ENCODE measurements at places on chromosomes 6 and 20.

- DNase-seq: no peak
Observed at GRCh38 chr6:166752097-166752496, 125.0 kb upstream of the RPS6KA2 start.

- no peak for DNase-seq
Observed at GRCh38 chr6:43297644-43298564, at the start of gene SLC22A7. SLC22A7 (plus strand) TSS chr6:43298260; CDS start chr6:43298359, 99 bp downstream.

DNA sequence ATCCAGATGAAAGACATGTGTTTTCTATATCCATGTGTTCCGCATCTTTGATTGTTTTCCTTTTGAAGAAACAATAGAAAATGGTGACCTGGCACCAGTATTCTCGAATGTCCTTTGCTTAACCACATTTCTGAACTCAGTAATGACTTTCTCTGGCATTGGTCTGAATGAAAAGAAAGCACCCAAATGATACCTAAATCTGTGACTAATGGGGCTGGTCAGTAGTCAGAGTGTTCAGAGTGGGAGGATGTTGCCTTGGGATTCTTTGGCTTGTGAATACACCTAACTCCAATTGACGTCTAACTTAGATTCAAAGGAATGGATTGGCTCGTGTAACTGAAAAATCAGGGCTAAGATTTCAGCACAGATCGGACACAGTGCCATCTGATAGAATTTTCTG, 27.1 kb downstream of the PARD6B start:
- no peak for DNase-seq

DNA sequence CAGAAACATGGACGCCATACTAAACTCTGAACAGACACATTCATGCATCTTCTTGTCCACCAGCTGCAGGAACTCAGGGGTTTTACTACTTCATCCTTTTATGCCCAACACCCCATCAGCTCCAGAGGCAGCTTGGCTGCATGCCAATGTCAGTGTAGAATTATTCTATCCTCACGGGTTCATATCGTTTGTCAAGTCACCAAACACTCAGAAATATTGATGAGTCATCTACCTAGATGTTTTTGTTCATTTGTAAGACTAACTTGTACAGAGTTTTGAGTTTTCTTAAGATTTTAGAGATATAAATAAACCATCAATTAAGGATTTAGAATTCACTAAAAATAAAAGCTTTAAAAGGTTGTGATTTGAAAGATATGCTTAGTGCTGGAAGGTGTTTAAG, 590.7 kb upstream of the FLRT3 start:
- DNase-seq: no peak

DNA sequence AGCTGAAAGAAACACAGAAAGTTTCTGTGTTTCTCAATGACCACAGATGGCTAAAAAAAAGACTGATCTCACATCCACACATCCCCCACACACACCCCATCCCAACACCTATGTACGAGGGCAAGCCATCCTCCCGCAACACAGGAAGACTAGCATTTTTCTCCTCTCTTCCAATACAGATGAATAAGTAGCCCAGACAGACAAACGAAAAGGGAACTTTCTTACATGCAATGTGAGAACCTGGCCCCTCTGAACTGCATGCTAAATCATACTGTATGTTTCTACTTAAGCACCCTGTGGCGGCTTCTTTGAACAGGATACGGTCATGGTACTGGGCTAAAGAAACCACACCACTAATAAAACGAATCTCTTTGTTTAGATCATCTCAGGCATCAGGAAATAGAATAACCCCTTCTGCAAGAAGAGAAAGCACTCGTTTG, 116.2 kb downstream of the GMDS start:
- DNase-seq: no peak

DNA sequence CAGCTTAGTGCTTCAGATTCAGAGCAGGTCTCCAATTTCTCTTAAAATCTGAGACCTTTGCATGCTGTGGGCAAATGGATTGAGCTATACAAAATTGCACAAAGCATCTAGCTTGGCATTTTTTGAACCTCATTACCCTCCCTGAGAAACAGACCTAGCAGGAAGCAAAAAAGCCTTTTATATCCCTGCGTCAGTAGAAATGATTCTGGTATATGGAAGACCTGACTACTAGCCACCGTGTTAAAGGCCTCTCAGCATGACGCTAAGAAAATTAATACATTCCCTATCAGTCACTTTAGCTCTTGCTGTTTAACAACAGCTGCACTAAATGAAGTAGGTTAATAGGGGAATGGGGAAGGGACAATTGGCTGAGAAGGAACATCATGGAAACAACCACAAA, 110.7 kb upstream of the SMLR1 start:
- DNase-seq: no peak

DNA sequence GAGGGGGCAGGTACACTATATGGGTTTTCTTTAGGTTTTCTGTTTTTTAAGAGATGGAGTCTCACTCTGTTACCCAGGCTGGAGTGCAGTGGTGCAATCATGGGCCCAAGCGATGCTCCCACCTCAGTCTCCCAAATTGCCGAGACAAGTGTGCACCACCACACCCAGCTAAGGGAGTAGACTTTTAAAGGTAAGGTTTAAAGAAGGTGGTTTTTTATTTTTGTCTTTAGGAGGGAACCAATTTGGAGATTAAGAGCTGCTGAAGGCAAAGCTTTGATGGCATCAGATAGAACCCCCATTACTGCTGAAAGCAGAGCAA, 7.9 kb downstream of the SRSF6 start:
- no peak for DNase-seq

GRCh38 chr6:142376115-142376514, 74.3 kb downstream of the ADGRG6 start:
- DNase-seq: no peak

- no peak for DNase-seq
Observed at GRCh38 chr6:14194483-14194882, 76.9 kb downstream of the CD83 start.

DNA sequence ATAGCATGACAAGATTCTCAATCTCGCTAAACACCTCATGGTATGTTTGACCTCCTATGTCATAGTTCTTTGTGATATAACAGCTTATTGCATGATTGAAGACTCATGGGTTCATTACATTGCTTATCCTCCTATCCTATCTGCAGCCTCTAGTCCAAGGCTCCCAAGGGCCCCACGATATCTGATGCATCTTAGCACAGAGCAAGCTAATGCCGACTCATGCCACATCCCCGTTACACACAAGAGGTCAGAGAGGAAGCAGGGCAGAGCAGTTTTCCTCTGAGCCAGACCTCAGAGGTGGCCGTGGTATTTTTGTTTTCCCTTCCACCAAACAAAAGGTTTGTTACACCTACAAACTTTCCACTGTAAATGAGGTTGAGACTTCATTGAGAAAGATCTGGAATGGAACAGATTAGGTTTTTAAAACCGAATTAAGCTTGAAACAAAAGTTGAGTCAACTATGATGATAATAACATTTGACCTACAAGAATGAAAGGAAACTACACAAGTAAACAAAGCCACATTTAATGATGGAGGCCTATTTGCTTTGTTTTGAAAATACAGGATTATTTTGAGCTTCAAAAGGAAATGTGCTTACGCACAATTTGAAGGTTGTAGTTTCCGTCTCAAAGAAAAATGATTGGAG, 133.9 kb upstream of the MYLIP start:
- no peak for DNase-seq

- DNase-seq: no peak
Observed at GRCh38 chr6:32603888-32604287, 14.2 kb upstream of the HLA-DRB1 start.

DNA sequence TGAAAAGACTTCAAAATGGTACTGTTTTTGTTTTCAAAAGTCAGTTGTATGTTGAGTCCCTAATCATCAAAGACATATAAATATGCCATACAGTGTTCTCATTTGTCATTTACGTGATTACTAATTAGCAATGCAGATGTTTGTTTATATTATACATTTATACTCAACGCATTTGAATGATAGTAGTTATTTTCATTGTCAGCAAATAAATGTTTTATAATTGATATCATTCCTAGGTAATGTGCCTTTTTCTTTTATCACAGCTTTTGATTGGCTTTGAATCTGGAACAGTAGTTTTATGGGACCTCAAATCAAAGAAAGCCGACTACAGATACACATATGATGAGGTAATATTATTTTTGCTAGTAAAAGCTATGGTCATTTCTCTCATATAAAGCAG, 62.6 kb downstream of the STXBP5 start:
- DNase-seq: no peak

DNA sequence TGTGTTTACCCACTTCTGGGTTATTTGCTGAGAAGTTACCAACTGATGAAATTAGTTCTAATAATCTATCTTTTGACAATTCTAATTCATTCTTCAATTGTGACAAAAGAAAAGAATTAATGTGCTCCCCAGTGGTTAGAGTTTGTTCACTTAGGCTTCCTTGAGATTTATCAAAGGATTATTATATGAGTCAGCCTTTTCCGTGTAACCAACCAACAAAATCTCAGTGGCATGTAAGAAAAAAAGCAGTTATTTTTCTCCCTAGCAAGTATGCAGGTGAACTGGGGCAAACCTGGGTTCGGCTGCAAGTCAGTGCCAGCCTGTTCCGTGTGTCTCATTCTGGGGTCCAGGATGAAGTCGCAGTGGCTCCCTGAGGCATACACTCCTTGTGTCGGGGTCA, 28.8 kb upstream of the HIVEP1 start:
- no peak for DNase-seq

DNA sequence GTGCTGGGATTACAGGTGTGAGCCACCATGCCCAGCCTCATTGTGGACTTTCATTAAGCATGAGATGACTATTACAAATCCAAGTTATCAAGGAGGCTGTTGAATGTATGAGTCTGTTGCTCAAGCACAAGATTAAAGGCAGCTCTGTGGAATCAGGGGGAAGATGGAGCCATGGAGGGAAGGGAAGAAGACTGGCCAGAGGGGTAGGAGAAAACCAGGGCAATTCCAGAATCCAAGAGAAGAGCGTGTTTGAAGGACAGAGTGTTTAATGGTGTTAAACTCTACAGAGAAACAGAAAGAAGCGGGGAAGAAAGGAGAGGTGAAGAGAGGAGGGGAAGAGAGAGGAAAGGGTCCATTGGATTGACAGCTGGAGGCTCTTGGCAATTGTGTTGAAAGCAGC, 49.8 kb upstream of the TTPAL start:
- no peak for DNase-seq

DNA sequence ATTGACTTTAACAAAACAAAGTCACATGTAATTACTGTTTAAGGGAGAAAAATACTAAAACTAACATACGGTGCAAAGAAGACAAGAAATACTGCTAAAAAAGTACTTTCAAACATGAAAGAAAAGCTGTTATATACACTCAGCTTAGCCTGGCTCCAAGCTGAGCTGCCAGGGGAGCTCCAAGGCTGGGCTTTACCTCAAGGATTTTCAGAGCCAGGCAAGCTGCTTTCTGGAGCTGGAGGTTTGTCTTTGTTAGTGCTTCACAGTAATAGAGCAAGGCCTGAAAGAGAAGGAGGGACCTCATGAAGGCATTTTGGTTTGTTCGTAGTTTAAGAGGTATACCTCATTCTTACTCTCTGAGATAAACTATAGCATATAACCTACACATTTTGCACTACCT, 19.6 kb upstream of the ARMH2 start:
- DNase-seq: no peak
